ENCODE measurements at places on chromosomes 6 and 20.

DNA sequence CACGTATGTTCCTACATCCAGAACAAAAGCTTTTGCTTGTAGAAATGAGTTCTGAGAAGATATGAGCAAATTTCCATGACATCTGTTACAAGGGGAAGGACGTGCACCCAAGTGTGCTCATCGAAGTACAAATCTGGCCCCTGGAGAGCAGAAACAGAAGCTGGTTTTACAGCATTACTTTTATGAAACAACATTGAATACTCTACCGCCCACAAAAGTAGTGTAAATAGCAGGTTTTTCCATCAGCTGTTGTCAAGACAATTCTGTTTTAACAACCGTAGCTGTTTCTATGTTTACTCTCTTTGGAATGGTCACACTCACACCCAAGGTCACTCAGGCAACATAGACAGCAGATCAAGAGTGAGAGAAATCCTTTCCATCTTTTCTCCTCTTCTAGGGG is 114.2 kb upstream of the SSTR4 start:
- no peak for DNase-seq

DNA sequence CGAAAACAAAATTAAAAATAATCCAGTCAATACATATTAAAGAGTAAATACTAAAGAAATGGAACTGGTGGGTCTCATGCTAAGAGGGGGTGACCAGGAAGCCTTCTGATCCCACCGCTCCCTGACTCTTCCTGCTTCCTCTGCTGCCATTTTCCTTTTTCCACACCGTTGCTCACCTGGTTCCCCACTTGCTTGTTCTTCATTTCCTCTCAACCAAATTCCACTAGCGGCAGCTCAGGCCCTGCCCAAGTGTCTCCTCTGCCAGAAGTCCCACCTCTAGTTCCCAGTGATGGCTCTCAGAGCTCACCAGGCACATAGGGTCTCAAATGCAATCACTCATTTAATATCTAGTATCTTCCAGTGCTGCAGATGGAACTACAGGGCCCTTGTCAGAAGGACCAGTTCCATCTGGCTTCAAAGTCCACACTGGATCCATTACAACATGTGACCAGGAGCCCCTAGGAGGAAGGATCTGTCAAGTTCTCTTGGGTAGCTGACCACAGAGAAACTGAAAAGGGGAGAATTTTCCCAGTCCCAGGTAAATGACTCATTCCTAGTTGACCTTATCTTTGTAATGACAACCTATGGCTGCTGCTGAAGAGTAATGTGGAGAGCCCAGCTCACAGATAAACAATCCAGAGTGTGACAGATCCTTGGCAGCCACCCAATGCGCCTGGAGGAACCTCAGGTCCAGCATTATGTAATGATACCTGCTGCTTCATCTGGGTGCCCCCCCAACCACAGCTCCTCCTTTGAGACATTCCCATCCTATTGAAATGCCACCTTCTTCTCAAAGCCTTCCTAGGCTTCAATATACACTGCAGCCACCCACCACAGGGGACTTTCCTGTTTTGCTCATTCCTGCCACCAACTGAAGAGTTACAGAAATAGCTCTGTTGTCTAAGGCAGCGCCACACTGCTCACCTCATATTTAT is 38.2 kb downstream of the ELMO2 start:
- DNase-seq: no peak

DNA sequence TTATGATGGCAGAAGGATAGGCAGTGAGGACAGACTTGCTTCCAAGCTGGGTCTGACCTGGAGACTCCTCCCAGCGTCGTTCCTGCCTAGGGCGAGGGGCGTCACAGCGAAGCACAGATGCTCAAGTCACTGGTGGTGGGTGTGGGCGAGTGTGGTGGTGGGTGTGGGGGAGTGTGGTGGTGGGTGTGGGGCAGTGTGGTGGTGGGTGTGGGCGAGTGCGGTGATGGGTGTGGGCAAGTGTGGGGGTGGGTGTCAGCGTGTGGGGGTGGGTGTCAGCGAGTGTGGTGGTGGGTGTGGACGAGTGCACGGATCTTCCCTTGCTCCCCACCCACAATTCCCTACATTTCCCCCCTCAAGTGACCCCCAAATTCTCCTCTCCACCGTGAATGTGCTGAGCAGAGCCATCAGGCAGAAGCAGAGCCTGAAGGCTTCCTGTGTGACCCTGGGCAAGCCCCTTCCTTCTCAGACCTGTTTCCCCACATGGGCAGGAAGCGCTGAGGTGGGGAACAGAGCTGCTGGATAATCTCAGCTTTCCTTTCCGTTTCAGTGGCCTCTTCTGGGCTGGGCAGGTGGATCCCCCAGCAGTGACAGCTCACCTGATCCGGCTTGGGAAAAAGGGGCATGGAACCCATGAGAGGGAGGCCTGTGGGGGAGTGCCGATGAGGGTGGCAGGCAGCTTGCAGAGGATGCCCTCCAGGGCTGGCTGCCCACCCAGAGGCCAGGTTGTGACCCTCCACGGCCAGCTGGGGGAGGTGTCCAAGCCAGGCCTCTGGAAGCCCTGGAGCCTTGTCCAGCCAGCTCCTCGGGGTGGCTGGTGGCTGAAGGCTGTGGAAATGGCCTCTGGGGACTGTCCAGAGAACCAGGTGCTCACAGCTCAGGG is 42.9 kb downstream of the RSPO4 start:
- peak; percentile 83 for DNase-seq

DNA sequence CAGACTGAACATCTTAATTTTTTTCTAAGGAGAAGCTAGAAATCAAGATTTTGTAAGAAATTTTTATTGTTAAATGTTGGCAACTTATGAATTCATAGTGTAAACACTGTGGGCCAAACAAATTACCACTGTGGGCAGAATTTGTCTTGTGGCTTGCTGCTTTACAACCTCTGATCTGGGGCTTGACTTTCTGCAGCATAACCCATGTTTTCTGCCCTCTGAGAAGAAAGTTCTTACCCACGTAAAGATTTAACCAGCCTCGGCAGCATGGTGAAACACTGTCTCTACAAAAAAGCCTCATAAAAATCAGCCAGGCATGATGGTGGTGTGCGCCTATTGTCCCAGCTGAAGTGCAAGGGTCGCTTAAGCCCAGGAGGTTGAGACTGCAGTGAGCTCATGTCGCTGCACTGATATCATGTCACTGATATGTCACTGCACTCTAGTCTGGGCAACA is 12.9 kb downstream of the ITCH start:
- no peak for DNase-seq

GRCh38 chr6:129382916-129383315 is 327.1 kb downstream of the ARHGAP18 start:
- DNase-seq: no peak

- no peak for DNase-seq
Observed at GRCh38 chr6:134413241-134413643, 95.3 kb upstream of the SGK1 start.

GRCh38 chr6:44135173-44135758 is 7.9 kb downstream of the TMEM63B start:
- no peak for DNase-seq

GRCh38 chr6:37314487-37315156 is 39.2 kb upstream of the RNF8 start:
- DNase-seq: no peak

GRCh38 chr6:35727231-35727934 is 9.4 kb upstream of the ARMC12 start:
- DNase-seq: peak; percentile 96

DNA sequence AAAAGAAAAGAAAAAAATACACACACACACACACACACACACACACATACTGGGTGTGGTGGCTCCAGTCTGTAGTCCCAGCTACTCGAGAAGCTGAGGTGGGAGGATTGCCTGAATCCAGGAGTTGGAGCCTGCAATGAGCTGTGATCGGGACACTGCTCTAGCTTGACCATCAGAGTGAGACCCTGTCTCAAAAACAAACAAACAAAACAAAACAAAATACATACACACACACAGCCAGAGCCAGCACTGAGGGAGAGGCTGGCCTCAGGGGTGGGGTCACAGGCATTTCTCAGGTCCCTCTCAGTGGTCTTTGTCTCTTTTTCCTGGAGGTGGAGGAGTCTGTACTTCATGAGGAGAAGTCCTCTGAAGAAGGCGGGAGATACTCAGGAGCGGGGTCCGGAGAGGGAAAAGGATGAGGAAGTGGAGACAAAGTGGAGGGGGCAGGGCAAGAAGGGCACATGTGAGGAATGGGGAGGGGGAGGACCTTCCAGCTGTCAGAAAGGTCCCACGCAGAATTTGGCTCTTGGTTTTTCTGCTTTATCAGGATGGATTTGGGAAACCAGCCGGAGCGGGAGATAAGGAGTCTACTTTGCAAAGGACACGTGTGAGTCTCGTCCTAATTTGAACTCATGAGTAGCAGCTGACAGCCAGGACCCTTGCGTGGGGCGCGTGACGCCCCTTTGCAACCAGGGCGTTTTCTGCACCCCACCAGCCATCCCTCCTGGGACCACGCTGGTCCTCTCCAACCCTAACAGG is 7.7 kb upstream of the MICB start:
- no peak for DNase-seq

DNA sequence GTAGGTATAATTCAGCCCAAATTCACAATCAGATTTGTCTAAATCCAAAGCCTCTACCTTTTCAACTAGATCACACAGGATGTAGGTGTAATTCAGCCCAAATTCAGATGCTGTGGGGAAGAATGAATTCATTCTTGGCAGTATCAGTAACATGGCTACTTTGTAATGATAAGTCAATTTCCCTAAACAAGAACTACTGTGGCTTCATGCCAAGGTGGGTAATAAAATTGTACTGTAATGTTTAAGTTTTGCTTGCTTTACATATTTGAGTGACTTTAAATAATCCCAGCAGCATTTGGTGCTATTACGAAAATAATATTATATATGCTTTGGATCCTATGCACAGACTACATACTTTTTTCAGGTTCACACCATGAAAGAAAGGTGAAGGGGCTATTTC is 239.1 kb downstream of the HDGFL1 start:
- DNase-seq: no peak

- DNase-seq: no peak
Observed at GRCh38 chr6:13469693-13470092, 17.7 kb downstream of the GFOD1 start.

GRCh38 chr6:45746046-45746445 is 269.6 kb downstream of the CLIC5 start:
- no peak for DNase-seq

- no peak for DNase-seq
Observed at GRCh38 chr6:133761706-133762105, 127.2 kb upstream of the TCF21 start.

- no peak for DNase-seq
Observed at GRCh38 chr6:136923954-136924673, 2.0 kb downstream of the SLC35D3 start.

GRCh38 chr6:147947521-147947920 is 395.1 kb upstream of the SASH1 start:
- no peak for DNase-seq

DNA sequence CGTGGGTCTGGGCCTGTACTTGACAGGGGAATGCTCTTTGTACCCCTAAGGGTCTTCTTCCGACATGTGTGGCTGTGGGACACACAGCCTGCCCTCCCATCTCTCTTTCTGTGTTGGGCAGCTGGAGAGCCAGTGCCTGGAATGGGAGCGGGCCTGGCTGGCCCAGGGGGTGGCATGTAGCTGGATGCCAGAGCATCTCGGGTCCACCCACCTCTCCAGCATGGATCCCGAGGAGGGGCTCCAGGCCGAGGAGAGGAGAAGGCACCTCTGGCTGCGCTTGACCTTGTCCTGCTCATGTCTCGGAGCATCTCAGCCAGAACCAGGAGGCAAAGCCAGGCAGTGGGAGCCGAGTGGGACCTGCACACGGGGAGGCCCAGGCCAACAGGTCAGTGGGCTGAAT is 16.0 kb downstream of the CDH4 start:
- DNase-seq: no peak

GRCh38 chr6:44976677-44977641 is 351.2 kb upstream of the RUNX2 start:
- no peak for DNase-seq

GRCh38 chr6:7479801-7480266 is 61.6 kb upstream of the DSP start:
- DNase-seq: no peak

GRCh38 chr6:45640081-45640491 is 262.4 kb upstream of the SUPT3H start:
- no peak for DNase-seq

GRCh38 chr6:65229825-65230224 is 477.2 kb downstream of the EYS start:
- DNase-seq: no peak

GRCh38 chr20:41168281-41169161 is 31.2 kb downstream of the PLCG1 start:
- peak; percentile 66 for DNase-seq

DNA sequence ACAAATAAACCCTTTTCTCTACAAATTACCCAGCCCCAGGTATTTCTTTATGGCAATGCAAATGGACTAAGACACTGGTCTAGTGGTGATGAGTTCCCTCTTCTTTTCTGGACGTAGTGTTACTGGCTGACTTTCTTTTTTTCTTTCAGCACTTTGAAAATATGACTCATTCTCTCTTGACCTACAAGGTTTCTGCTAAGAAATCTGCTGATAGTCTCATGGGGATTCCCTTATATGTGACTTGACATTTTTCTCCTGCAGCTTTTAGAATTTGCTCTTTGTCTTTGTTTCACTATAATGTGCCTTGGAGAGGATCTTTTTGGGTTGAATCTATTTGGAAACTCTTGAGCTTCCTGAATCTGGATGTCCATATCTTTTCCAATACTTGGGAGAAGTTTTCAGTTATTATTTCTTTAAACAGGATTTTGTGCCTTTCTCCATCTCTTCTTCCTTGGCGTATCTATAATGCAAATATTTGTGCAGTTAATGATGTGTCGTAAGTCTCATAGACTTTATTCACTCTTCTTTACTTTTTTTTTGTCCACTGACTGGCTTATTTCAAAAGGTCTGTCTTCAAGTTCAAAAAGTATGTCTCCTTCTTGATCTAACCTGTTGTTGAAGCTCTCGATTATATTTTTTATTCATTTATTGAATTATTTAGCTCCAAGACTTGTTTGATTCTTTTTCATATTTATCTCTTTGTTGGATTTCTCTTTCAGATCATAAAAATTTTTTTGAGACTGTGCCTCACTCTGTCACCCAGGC is 42.2 kb upstream of the TPD52L1 start:
- DNase-seq: no peak

GRCh38 chr20:51385646-51386530 is 156.6 kb downstream of the NFATC2 start:
- no peak for DNase-seq

DNA sequence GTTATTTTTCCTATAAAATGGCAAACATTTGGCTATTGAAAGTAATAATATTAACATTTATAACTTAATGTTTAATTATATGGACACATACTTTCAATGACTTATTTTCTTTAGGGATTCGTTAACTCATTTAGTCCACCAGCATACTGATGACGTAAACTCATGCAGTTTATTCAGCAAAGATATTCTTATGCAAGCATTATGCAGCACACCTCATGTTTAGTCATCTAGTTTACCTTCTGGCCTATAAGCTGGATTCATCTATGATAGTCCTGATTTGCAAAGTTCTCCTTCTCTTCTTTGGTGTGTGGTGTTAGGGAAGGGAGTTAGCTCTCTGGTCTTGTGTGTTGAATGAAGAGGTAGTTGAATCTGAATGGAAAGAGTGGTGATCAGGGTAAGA is 60.0 kb downstream of the OR2J2 start:
- DNase-seq: no peak

- DNase-seq: no peak
Observed at GRCh38 chr6:53899512-53899911, 104.7 kb downstream of the LRRC1 start.

Measured in chondrocyte (in vitro differentiated cells).